ENCODE measurements at places on chromosomes 7 and 10.

- DNase-seq: no peak
- H3K27me3 ChIP-seq: no peaks in the 10 kb centered on the region
- no peak overlapping the region for H3K27ac ChIP-seq
- H3K36me3 ChIP-seq: no peaks in the 10 kb centered on the region
- no peak overlapping the region for H3K4me3 ChIP-seq
- no peaks in the 10 kb centered on the region for H3K4me1 ChIP-seq
Measured at GRCh38 chr7:157840914-157841772, 504.3 kb downstream of the DNAJB6 start.

DNA sequence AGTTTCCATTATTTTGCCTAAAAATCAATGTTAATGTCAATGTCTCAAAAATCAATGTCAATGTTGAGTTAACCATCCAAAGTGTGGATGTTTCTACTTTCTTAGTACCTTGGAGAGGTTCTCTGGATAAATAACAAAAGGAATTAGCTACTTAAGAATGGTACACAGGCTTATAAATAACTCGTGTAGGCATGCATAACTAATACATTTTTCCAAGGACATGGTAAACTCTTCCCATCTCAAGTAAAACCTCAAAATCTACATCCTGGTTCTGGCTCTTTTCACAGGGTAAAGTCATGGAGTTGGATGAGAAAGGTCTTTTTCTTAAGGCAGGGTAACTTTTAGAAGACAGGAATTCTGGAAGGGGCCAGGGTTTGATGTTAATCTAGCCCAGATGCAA, 59.9 kb downstream of the CAV1 start:
- H3K4me1 ChIP-seq: peaks cover 23% of the 10 kb centered on the region
- no peak overlapping the region for H3K4me3 ChIP-seq
- no peaks in the 10 kb centered on the region for H3K27me3 ChIP-seq
- H3K36me3 ChIP-seq: no peaks in the 10 kb centered on the region
- H3K27ac ChIP-seq: no peak overlapping the region

DNA sequence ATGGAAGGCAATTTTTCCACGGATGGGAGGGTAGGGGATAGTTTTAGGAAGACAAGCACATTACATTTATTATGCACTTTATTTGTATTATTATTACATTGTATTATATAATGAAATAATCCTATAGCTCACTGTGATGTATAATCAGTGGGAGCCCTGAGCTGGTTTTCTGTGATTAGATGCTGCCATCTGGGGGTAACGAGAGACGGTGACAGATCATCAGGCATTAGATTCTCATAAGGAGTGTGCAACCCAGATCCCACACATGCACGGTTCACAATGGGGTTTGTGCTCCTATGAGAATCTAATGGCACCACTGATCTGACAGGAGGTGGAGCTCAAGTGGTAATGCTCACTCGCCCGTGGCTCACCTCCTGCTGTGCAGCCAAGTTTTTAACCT, 103.9 kb upstream of the STK17A start:
- H3K27me3 ChIP-seq: peaks cover 21% of the 10 kb centered on the region
- H3K4me1 ChIP-seq: peaks cover 2% of the 10 kb centered on the region
- DNase-seq: no peak

- no peaks in the 10 kb centered on the region for H3K36me3 ChIP-seq
- H3K27ac ChIP-seq: peak overlapping the region; percentile 90
- peaks cover 16% of the 10 kb centered on the region for H3K4me1 ChIP-seq
- no peak for DNase-seq
Measured at GRCh38 chr7:76364198-76364584, 5.4 kb upstream of the YWHAG start.

DNA sequence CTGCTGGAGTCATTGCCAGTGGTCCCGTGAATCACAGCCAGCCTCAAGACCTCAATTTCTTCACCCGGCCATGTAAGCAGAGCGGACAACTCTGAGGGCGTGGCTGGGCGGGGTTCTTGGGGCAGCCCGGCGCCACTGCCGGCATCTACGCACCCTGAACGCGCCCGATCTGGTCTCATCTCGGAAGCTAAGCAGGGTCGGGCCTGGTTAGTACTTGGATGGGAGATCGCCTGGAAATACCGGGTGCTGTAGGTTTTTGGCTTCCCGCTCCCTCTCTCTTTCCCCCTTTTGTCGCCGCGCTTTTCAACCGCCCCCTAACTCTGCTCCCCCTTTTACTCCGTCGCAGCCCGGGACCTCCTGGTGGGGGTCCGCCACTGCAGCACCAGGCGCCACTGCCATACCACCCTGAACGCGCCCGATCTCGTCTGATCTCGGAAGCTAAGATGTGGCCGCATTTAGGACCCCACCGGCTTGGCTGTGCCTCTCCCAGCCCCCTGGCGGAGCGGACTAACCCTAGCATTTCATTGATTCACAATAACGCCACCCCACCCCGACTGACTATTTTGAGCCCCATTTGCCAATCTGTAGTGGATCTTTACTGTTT, 25.3 kb downstream of the GARIN1A start:
- DNase-seq: peak; percentile 59
- H3K4me3 ChIP-seq: peak overlapping the region; percentile 79
- H3K4me1 ChIP-seq: peaks cover 7% of the 10 kb centered on the region
- no peaks in the 10 kb centered on the region for H3K36me3 ChIP-seq

All from activated T-helper 2 cell treated with anti-CD3 and anti-CD28 coated beads, Interferon-gamma antibody, Interleukin-2, Interleukin-4, amounts not matched to agents 10 μg/mL and 5 μg/mL and 100 μg/mL, durations not matched to agents 14 hours and 24 hours and 36 hours (primary cell).